ENCODE measurements at places on chromosomes 2 and 18.
A peak's percentile ranks its signal among the peaks of the same experiment; 100 is the strongest.

GRCh38 chr18:24602201-24602600 lies 141.8 kb downstream of the HRH4 start:
- no peak for DNase-seq

DNA sequence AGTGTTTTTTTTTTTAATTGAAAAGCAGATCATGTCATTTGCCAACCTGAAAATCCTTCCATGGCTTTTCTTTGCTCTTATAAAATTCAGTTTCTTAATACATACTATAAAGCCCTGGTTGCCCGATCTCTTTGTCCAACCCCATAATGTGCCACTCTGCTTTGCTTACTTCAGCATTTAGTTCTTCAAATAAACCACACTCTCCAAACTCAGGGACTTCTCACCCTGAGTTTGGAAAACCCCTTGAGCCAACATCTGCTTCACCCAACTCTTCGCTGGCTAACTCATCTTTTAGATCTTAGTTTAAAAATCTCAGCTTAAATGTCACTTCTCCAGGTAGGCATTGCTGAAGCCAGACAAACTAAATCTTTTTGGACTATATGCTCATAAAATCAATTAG lies 1.3 kb upstream of the STAT1 start:
- no peak for DNase-seq

GRCh38 chr18:24326211-24326610 lies 71.4 kb downstream of the OSBPL1A start:
- DNase-seq, result no peak

DNA sequence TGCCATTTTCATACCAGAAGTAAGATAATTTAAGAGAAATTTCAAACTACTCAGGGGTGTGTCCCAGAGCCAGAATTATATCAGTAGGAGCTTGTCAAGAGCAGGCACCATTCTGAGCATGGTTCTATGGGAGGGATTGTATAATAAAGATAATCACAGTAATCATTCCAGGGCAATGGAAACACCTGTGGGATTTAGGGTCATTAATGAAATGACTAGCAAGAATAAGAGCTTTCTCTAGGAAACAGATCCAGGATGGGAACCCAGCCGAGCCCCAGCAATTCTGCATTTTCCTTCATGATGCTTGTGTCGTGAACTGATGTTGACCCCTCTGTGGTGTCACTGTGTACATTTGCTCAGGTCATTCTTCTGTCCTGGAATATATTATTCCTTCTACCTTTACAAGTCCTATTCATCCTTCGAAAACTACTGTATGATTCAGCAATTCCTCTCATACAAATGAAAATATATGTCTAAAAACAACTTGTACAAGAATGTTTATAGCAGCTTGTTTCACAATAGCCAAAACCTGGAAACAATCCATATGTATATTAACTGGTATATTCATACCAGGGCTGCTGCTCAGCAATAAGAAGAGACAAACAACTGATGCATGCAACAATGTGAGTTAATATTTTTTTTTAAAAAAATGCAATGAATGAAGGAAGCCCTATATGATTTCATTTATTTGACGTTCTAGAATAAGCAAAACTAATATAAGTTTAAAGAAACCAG lies 687.8 kb upstream of the KLHL29 start:
- DNase-seq, result no peak

GRCh38 chr2:101628030-101628392 lies 69.5 kb upstream of the MAP4K4 start:
- no peak for DNase-seq

- DNase-seq, result no peak
Observed at GRCh38 chr2:239225871-239226561, 174.8 kb downstream of the HDAC4 start.

DNA sequence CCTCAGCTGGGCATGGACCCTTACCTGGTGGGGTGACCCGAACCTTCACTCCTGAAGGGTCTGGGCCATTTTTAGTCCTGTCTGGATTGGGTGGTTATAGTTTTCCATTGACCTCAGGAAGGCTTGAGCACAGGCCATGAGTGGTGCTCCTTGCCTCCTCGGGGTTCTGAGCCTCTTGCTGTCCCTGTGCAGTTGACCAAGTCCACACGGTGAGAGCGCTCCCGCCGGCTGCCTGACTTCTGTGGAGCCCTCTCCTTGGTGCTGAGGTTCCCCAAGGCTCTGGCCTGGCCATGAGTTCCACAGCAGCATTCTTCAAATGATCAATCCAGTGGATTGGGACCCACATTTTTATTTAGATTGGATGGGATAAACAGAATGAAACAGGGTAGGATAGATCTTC lies 159.5 kb downstream of the SEPTIN10 start:
- no peak for DNase-seq

- DNase-seq, result no peak
Observed at GRCh38 chr2:19899985-19900930, 1.5 kb downstream of the TTC32 start.

DNA sequence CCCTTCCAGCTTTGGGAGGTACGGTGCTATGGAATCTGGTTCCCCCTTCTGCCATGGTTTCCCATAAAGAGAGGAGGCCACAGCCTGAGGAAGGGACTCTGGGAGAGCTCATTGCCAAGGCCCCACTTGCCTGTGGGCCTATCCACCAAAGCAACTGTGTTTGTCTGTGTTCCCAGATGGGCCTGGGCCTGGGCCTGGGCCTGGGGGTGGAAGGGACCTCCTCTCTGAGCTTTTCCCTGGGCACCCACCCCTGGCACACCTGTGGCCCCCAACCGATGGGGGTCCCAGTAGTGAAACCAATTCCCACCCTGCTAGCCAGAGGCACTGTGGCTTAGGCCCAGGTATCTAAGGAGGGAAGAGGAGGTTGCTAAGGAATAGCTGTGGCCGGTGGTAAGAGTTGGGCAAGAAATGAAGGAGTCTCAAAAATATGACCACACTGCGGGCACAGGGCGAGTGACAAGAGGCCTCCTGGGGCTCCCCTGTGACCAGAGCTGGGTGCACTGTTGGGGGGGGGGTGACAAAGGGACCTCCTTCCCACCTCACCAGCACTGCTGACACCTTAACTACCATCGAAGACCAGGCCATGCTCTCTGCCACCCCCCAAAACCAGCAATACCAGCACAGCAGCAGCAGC lies 4.9 kb upstream of the DUSP2 start:
- no peak for DNase-seq

DNA sequence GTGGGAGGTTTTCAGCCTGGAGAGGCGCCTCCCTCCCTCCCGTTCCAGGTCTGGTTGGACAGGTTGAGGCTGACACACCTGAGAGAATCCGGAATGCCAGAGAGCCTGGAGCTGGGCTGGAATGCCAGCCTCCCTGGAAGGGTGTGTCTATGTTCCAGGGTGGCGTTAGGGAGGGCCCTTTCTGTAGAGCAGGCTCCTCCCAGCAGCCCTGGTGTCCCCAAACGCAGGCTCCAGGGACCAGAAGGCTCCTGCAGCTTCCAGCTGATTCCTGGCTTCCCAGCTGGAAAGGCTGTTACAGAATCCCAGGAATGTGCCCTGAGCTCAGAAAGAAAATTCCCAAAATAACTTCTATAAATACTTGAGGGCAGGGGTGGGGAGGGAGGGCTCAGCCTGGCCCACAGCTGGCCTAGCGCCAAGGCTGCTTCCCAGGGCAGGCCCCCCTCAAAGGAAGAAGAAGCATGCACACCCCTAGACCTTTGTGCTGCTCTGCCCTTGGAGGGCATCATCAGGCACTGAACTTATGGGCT lies 85.4 kb downstream of the STPG4 start:
- no peak for DNase-seq

DNA sequence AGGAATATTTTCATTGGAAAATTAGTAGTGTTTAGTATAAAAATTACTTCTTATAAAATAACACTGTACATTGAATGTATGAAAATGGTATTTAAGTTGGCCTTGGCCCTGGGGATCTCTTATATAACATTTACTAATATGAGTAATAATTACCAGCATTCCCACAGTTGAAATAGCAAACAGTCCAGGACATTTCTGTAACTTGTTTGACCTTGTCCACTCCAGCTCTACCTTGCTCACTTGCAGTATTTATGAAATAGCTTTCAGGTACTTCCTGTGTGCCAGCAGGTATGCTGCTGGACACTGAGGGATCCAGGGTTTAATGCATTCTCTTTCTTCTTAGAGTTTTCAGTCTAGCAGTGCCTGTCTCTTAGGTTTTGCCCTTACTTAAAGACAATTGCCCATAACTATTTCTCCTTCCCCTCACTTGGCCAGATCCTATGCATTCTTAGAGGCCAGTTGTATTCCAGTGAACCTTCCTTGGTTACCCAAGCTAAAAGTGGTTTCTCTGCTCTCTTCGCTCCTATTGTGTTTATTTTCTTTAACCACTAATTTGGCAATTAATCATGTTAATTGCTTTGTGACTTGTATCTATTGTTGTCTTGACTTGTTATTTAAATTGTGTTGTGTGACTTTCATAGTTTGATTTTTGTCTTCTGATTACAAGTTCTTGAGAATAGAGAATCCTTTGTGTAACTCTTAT lies 25.9 kb downstream of the BABAM2 start:
- no peak for DNase-seq

DNA sequence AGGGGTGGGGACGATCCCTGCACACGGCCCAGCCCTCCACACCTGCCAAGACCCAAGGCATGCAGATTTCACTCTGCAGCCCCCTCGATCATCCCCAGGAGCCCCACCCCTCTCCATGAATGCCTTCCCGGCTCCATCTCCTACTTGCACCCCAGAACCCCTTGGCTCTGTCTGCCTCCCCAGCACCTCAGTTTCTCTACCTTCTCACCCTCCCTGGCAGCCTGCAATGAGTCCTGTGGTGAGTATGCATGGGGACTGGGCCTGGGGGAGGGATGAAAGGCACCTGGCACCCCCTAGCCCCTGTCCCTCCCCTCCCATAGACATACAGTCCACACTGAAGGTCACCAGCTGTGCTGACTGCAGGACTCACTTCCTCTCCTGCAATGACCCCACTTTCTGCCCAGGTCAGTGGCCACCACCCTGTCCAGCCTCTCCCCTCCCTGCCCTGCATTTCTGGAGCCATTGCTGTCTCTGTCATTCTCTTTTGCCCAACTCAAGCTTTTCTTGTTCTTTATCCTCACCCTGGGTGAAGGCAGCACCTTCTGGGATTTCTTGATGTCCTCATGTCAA lies 1.0 kb downstream of the TEX51 start:
- no peak for DNase-seq

- no peak for DNase-seq
Observed at GRCh38 chr2:195834836-195835235, 177.8 kb downstream of the SLC39A10 start.

DNA sequence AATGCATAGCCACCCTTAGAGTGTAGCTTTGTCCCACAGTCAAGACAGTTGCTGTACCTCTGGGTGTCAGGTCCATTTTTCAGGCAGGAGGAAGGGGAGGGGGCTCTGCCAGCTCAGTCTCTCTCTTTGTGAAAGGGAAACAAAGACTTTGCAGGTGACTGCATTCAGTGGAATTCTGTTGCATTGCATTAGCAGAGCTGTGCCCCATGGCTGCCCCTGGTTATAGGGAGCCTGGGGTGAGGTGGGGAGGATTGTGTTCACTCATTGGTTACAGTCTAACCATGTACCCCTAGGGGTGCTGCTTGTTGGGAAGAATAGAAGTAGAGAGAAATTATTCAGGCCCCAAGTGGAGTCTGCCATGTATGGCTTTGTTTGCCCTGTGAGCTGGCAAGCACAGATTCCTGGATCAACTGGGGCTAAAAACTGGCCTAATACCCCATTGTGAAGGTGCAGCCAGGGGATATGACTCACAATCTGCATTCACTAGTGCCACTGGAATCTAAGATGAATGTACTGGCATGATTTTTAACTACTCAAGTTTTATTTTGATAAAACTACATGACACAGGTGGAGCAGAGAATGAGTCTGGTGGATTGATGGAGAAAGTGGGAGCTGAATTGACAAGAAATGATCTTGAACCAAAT lies 118.4 kb downstream of the SH3BP4 start:
- DNase-seq, result no peak

DNA sequence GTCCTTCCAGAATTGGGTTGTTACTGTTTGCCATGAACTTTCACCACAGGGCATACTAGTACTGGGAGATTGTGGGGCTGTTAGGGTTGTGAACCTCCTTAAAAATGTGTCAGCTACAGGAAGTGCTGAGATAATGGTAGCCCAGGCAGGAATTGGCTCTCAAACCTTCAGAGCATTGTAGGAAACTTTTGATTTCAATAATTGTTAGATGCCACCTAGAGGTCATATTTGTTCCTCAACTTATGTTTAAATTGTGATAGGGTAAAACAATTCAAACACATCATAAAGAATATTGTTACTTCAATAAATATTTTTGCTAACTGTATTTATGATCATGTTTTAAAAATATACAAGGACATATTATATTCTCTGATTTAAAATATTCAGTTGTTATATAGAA lies 594.6 kb downstream of the ADCYAP1 start:
- DNase-seq, result peak; percentile 48

GRCh38 chr2:217966423-217967070 lies 36.2 kb downstream of the TNS1 start:
- DNase-seq, result no peak

GRCh38 chr18:45802814-45803492 lies 22.5 kb upstream of the SIGLEC15 start:
- no peak for DNase-seq

DNA sequence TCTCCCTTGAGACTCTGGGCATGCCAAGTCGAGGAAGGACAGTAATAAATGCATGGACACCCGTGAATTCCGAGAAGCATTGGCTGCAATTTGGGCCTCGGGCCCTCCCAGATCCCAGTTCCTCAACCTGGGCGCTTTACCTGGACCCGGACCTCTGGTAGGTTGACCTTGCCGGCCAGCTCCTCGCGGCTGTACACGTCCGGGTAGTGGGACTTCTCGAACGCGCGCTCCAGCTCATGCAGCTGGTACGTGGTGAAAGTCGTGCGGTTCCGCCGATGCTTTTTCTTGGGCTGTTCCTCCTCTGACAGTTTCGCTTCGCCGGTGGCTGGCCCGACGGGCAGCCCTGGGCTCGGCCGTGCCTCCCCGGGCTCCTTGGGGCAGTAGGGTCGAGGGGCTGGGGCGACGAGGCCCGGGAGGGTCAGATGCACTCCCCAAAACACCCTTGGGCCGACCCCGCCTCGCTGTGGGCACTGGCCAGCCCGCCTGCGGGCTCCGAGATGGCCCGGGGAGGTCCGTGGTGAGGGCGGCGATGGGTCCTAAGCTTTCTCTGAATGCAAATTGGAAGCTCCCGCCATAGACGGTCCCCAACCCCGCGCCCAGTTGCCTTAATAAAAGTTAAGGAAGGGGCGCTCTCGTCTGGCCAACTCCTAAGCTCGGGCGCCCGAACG lies 899 bp downstream of the RAX start:
- no peak for DNase-seq

- DNase-seq, result no peak
Observed at GRCh38 chr2:234957834-234958135, 6.0 kb downstream of the SH3BP4 start.

- DNase-seq, result no peak
Observed at GRCh38 chr18:12048010-12048826, 45.4 kb upstream of the ANKRD62 start.
